ENCODE measurements at places on chromosomes 4 and X. TPM values are rescaled to one million over a fixed set of nuclear protein-coding genes. Genes with fewer than 3 reads are reported as not detected.
A peak's percentile ranks its signal among the peaks of the same experiment; 100 is the strongest.

DNA sequence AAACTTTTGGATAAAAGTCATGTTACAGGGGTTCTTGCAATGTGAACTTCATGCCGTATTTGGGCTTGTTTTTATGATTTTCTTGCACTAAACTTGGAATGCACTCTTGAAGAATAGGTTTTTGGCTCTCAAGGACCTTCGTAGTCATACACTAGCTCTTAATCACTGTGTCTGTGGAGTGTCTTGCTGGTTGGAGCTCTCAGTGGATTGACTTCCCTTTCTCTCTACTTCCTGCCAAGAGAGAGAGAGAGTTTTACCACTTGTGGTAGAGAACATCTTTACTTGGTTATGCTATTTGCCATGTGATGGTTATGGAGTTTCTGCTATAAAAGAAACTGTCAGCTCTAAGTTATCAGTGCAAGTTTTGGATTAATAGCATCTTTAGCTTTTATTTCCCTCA lies 112.4 kb downstream of the BMPR1B start:
- DNase-seq = no peak

DNA sequence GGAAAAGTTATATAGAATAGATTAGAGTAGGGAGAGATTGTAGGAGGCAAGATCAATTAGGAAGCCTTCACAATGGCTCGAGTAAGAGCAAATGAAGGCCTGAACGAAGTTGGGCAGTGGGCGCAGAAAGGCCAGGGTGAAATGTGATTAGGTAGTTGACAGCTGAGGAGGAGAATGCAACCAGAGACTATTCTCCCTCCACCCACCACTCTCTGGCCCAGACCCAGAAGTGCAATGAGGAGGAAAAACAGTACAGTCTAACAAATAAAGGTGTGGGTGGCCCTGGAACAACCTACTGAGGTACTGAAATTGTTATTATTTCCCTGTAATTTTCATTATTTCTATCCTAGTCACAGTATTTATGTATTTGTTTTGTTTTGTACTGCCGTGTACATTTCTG lies 176.7 kb downstream of the SLC39A8 start:
- DNase-seq = no peak

GRCh38 chr4:85127653-85128052 lies 161.2 kb upstream of the WDFY3 start:
- peak; percentile 34 for DNase-seq

- no peak for DNase-seq
These were observed 290.2 kb downstream of the CAMK2D start for GRCh38 chr4:113471146-113471860.

DNA sequence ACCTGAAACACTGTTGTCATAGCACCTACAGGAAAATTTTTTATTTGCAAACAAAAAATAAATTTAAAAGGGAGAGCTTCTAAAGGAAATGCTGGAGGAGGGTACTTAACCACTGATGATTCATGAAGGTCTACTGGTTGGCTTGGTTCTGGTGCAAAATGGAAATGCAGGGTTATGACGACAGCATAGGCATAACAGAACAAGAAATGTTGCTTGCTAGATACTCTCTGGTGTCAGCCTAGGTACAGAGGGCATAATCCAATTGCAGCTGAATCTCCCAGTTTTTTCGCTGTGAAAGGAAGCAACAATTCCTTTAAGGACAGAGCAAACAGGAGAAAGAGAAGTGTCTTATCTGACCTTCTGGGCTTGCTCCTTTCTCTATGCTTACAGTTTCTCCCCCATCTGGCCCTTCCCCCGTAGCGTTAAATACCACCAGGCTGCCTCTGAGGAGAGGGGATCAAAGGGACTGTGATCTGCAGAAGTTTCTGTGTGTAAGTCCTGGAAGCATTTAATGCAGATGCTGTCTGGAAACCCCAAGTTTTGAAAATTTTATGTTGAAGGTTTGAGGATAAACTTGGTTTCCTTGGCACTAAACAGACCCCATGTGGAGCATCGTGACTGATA lies 23.7 kb upstream of the CASK start:
- no peak for DNase-seq

- DNase-seq = no peak
These were observed 57.2 kb upstream of the DAPP1 start for GRCh38 chr4:99759346-99759984.

GRCh38 chr4:71607780-71608677 lies 175.8 kb downstream of the GC start:
- DNase-seq = no peak

Gene TRIM2
- total RNA-seq = 27.6 TPM

Gene PAGE4
- not detected for total RNA-seq

Gene DACH2
- not detected for total RNA-seq

Data from upper lobe of left lung (tissue), 6 donors.